Activated naive CD8-positive, alpha-beta T cell treated with anti-CD3 and anti-CD28 coated beads for 36 hours (primary cell): ENCODE measurements at places on chromosomes 16 and 17.

DNA sequence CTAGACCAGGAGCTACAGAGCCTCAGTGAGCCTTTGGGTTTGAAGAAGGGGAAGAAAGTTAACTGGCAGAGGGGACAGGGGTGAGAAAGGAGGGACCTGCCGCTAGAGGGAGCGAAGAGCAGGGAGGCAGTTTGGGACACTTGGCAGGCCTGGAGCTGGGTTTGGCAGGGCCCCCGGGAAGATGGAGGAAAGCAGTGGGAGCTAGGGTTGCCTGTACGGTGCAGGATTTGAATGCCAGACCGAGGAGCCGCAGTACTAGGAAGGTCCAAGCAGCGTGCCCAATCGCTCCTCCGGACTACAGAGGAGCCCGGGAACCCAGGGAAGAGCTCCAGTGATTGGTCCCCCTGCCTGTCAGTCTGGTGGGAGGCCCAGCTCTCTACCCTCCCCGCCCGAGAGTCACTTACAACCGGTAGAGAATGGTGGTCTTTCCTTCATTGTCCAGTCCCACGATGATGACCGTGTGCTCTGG, 1.3 kb downstream of the ARL5C start:
- peak; percentile 86 for DNase-seq

DNA sequence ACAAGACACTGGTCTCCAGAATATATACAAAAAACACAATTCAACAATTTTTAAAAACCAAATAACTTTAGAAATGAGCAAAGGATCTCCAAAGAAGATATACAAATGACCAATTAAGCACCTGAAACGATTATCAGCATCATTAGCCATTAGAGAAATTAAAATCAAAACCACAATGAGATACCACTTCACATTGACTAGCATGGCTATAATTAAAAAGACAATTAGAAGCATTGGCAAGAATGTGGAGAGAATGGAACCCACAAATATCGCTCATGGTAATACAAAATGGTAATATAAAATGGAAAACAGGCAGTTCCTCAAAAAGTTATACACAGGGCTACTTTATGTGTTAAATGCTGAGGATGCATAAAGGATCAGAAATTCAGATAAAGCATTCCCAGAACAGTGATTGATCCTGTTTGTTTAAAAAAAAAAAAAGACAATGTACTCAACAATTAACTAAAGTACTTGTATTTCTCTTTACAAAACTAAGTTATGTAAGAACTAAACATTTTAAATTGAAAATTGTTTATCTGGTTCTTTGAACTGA, 52.5 kb downstream of the KANSL1 start:
- DNase-seq: no peak

DNA sequence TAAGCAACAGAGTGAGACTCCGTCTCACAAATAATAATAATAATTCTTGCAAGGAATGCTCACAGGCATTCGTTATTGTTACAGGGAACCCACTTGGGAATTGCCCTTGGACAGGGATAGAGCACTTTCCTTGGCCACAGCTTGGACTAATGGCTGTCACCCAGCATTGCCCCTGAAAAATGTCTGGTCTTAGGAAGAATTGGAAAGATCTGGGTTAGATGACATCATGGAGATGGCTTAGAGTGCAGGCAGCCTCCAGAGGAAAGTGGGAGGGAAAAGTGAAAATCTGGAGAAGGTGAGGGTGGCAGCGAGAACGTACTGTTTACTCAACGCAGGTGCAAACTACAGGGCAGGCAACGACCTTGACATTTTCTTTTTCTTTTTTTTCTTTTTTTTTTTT, 59.3 kb upstream of the MRTFB start:
- DNase-seq: no peak

GRCh38 chr17:69724238-69724637, 309.7 kb downstream of the MAP2K6 start:
- DNase-seq: no peak

GRCh38 chr17:71963351-71963750, 157.5 kb upstream of the SOX9 start:
- DNase-seq: no peak

DNA sequence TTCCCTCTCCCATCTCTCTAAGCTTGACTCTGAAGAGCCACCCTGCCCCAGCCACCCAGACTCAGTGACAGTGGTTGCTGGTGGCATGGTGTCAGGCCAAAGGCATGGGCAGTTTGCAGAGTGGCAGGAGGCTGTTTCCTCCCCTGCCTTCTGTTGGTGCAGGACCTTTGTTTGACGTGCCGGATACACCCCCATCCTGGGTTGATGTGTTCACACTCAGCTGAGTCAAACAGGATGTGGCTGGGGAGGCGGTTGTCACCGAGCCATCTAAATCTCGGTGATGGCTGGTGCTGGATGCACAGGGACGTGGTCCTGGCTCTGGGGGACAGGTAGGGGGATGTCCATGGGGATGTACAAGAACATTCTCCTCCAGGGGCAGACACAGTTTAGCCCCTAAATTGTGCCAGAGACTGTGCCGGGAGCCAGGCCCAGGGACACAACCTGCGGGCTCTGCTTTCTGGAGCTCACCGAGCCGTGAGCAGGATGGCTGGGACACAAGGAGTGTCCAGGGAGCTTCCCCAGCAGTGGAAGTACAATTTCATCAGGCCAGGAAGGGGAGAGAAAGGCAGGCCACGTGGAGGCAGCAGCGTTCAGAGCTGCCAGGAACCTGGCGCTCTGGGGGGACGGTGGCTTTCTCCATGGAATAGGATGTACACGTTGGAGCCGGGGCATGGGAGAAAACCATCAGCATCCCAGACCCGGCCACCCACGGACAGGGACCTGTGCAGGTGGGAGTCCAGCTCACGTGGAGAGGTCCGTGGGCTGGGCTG, 264.2 kb downstream of the SEC14L1 start:
- DNase-seq: peak; percentile 85

- DNase-seq: no peak
These were observed 24.0 kb upstream of the VPS4A start for GRCh38 chr16:69286941-69287713.

DNA sequence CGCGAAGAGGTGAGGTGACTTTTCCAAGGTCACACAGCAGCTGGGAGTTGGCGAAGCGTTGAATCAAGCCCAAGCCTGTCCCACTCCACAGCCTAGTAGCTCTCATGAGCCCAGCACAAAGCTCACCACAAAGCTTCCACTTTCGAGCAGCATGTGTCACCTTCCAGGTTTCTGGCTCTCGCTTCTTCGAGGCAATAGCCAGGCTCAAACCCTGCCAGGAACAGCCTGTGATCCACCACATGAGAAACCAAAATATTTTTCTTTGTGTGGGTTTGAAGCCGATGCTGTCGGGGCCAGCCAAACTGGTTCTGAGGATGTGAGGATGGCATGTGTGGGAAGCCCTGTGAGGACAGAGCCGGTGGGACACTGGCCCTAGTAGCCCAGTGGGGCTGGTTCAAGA, 68.1 kb downstream of the COG7 start:
- DNase-seq: no peak

DNA sequence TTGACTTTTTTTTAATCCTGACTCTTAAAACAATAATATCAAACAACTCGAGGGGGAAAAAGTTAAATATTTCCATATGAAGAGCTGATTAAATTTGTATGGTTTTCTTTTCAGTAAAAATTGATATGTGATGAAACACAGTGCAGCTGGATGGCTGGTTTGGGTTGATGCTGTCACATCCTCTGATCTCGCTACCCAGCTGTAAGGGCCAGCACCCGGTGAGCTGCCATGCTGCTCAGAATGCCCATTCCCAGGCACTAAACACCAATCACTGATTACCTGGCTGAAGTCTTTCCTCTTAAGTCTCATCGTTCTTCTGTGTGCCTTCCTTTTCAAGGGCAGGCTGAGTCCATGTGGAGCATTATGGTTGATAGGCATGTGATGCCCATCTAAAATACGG, 234.3 kb downstream of the IRX3 start:
- no peak for DNase-seq

- DNase-seq: no peak
These were observed 65.4 kb downstream of the SSH2 start for GRCh38 chr17:29864615-29865014.

DNA sequence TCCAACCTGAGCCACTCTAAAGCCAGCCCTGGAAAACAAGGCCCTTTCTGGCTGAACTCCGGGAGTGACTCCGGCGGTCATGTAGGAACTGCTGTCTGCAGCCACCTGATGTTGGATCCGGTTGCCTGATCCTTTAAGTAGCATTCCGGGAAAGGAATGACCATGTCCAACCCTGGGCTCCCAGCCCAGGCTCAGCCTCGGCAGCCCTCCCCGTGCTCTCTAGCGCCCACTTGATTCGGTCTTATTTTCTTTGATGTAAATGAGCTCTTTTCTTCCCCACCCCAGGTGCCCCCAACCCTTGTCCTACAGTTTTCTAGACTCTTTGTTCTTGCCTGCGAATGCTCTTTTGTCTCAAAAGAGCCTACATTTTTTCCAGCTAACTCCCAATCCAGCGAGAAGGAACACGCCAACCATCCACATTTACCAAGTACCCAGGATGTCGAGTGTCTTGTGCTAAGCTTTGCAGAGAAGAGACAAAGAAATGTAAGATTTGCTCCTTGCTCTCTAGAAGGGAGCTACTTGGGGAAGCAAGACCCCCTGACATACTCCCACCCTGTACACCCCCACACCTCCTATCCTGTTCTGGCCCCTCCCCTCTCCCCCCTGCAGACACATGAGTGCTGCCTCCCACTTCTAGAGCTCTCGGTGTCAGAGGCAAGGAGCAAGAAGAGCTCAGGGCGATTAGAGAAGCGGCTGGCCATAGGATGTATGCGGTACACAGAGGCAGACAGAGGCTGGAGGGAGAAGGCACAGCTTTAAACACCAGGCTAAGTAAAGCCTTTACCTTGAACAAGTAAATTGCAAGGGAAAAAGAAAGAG, 53.8 kb downstream of the COG7 start:
- DNase-seq: no peak

GRCh38 chr16:24013864-24014645, 178.3 kb downstream of the PRKCB start:
- DNase-seq: peak; percentile 67

- no peak for DNase-seq
These were observed 3.0 kb downstream of the PDILT start for GRCh38 chr16:20401475-20402016.

DNA sequence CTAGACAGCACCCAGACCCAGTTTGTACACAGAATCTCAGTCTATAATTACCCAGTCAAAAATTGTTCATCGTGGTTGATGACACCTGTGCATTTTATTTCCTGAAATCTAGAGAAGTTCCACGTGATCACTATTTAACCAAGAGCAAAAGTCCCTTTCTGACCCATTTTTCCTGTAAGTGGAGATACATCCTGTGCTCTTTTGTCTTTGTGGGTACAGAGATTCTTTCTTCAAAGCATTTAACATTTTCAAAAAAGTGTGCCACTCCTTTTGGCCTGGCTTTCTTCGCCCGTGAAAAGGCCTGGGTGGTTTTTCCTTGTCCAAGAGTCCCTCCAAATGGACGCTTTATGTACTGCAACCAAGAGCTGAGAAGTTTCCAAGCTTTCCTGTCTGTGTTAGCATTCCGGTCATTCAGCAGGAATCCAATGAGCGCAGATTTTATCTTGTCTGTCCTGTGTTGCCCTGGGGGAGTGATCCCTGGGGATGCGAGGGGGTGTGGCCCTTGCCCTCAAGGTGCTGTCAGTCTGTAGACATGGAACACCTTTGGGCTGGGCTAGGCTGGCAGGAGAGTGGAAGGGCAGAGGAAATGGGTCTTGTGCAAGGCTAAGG, 161.1 kb upstream of the CACNG5 start:
- DNase-seq: peak; percentile 40

DNA sequence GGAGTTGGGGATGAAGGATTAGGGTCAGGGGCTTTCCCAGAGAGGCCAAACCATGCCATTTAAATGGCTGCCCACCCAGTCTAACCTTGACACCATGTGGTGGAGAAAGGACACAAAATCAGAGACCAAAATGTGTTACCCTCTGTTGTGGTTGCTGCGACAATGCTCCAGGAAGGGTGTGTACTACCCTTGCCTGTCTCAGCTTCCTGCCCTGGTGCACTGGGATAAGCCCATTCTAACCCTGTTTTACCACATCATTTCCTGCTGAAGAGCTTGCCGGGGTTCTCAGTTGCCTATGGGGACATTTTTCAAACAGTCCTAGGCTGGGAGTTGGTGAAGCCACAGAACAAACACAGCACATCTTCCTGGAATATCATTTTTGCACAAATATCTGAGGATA, 4.9 kb downstream of the OR4D1 start:
- peak; percentile 35 for DNase-seq

DNA sequence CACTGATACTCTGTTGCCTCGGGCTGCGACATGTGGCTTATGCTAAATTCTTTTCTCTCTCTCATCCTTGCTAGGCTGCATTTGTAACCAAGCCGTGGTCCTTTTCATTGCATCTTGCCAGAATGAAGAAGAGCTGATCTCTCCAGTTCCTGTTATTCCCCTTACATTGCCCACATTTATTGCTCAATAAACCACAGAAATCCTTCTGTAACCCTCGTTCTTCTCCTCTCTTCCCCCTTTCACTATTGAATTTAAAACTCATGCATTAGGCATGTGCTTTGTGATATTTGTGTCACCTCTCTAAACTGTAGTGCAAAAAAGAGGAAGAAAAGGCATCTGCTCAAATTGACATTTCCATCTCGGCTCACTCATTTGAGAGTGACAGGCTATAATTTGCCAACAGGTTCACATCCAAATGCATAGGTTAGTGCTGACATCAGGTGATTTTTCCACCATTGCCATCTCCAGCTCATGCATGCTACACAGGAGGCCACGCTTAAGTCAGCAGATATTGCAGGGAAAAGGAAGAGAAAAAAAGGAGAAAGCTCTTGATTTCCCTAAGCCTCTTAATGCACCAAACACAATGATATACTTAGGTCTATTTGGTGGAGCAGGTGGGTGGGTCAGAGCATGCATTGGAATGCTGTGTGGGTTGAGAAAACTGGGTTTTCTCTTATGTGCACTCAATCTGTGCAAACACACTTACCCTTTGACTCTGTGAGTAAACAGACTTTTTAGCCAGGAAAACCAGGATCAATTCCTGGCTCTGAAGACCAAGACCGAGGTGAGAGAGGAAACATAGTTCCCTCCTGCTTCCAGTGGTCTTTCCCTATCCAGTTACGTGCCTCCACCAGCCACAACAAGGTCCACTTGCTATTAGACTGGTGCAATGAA, 642.7 kb downstream of the HS3ST4 start:
- no peak for DNase-seq

GRCh38 chr16:10879681-10880589, 2.9 kb downstream of the CIITA start:
- DNase-seq: no peak

DNA sequence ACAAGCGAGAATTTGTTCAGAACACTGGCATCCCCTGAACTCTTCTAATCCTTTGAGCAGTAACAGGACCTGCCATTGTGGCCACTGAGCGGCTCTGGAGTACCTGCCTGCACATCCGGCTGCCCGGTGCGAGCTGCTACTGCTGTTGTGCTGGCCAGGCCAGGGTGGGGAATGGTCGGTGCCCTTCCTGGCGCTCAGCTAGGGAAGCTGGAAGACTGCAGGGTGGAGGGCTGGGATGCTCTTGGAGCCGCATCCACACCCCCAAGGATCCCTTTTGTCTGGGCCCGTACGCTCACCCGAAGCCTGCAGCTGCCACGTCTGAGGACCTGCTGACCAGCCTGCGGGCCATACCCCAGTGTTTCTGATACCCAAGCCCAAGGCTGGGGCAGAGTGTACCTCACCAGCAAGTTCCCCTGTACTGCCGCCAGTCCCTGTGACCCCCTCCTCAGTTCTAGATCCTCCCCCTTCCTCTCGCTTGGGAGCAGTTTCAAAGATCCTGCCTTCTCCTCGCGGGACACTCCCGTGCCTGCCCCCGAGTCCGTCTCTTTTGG, 49.7 kb downstream of the PGS1 start:
- DNase-seq: no peak
